Activated CD4-positive, alpha-beta memory T cell treated with anti-CD3 and anti-CD28 coated beads for 36 hours (primary cell): ENCODE measurements at places on chromosomes 1 and 21. TPM values are rescaled to one million over a fixed set of nuclear protein-coding genes. Genes with fewer than 3 reads are reported as not detected.

The ATP6V1G3 gene
- total RNA-seq: not detected

DNA sequence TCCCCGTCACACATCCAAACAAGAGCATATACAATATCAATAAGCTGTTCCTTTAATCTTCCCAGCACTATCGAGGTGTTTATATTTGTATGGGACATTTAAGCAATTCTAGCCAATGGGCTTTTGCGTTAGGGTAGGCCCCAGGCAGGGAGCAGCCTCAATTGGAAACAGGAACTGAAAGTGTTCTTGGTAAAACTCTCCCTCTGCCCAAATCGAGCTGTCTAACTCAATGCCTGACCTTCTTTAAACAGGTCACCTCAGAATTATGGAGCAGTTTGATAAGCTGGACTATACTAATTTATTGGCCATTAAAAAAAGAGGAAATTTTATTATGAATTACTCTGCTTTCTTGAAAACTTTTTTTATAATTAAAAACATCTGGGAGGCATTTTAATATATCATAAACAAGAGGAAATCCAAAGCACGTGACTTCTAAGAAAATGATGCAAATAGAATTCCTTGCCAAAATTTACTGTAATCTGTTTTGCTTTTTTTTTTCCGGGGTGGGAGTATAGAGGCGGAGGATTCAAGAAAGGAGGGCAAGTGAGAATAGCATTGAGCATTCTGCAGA, 498.1 kb downstream of the LMO4 start:
- H3K27ac ChIP-seq: no peak overlapping the region
- DNase-seq: no peak
- H3K36me3 ChIP-seq: no peaks in the 10 kb centered on the region
- peaks cover 7% of the 10 kb centered on the region for H3K27me3 ChIP-seq

DNA sequence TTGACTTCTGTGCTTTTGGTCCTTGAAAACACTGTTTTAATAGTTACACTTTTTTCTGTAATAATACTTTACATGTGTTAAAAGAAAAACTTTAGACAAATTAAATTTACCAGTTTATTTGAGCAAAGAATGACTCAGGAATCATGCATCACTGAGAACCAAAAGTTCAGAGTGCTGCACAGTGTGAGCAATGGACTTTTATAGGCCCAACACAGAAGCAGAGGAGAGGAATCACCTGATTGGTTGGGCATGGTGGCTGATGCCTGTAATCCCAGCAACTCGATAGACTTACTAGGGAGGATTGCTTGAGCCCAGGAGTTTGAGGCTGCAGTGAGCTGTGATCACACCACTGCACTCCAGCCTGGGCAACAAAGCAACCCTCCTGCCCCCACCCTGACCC, 29.3 kb downstream of the ZNF648 start:
- no peak for DNase-seq
- H3K27me3 ChIP-seq: no peaks in the 10 kb centered on the region
- peaks cover 13% of the 10 kb centered on the region for H3K4me1 ChIP-seq
- H3K36me3 ChIP-seq: peaks cover 5% of the 10 kb centered on the region
- H3K27ac ChIP-seq: no peak overlapping the region

The PLEKHN1 gene
- 6.0 TPM for total RNA-seq

The NEGR1 gene
- total RNA-seq: not detected

DNA sequence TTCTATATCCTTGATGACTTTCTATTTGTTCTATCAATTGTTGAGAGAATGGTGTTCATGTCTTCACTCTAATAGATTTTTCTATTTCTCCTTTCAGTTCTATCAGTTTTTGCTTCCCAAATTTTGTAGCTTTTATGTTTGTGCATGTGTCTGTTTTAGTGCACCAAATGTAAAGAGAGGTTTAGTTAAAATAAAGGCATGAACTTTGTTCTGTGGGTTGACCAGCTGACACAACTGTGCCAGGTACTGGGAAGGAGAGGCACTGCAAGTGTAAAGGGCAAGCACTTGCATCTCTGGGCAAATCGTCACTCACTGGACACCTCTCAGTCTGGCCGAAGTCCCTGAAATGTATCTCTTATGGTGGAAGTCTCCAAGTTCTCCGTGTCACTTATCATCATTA, 38.6 kb upstream of the ABCD3 start:
- DNase-seq: no peak
- H3K27me3 ChIP-seq: peaks cover 17% of the 10 kb centered on the region
- H3K36me3 ChIP-seq: no peaks in the 10 kb centered on the region
- no peak overlapping the region for H3K27ac ChIP-seq
- H3K4me1 ChIP-seq: peaks cover 10% of the 10 kb centered on the region
- no peak overlapping the region for H3K4me3 ChIP-seq

- DNase-seq: no peak
- no peaks in the 10 kb centered on the region for H3K36me3 ChIP-seq
- no peaks in the 10 kb centered on the region for H3K27me3 ChIP-seq
- H3K27ac ChIP-seq: no peak overlapping the region
- no peak overlapping the region for H3K4me3 ChIP-seq
These were observed 138.3 kb downstream of the CLEC20A start for GRCh38 chr1:178358456-178358855.

DNA sequence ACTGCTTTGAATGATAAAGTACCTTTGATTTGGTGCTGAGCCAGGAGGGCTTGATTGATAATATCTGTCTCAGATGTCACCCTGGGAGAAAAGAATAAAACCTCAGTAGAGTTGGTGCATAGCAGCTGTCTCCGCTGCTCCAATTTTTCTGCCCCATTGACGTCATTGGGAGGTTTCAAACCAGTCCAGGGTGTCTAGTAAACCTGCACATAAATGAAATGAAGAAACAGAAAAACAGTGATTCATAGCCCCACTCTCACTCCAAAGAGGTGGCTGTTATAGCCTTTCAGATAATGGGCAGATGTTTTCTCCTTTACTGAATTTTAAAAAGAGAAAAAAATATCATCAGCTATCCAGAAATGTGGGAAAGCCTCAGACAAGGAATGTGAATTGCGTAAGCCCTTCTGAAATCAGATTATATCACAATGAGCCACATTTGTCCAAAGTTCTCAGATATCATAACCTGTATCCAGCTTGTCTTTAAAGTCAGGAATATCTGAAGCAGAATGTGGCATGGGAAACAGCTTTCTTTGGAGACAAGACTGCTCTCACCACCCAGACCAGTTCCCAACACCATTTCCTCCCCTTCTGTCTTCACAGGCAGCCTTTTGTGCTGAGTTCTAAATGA, 351.3 kb upstream of the SGIP1 start:
- peak; percentile 66 for DNase-seq
- no peak overlapping the region for H3K27ac ChIP-seq
- no peak overlapping the region for H3K4me3 ChIP-seq
- no peaks in the 10 kb centered on the region for H3K36me3 ChIP-seq

GRCh38 chr21:35438643-35439404, 389.7 kb upstream of the RUNX1 start:
- no peak overlapping the region for H3K27ac ChIP-seq
- DNase-seq: peak; percentile 21
- H3K4me3 ChIP-seq: no peak overlapping the region

The AADACL3 gene
- total RNA-seq: not detected

DNA sequence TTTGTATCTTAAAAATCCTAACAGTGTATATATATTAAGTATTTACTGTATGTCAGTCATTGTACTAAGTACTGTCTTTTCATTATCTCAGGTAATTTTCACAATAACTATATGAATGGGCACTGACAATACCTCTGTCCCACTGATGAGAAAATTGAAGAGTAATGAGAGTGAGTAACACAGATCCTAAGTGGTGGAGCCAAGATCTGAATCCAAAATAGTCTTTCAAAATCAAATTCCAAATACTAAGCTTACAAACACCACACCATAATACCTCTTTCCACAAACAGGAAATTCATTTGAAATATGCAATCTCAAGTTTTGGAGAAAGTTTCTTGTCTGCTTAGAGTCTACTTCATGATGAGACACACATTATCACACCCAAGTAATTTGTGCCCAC, 105.9 kb upstream of the EDEM3 start:
- no peak overlapping the region for H3K27ac ChIP-seq
- peaks cover 4% of the 10 kb centered on the region for H3K36me3 ChIP-seq
- no peak overlapping the region for H3K4me3 ChIP-seq
- no peaks in the 10 kb centered on the region for H3K27me3 ChIP-seq
- peaks cover 10% of the 10 kb centered on the region for H3K4me1 ChIP-seq
- DNase-seq: no peak

The ODF2L gene
- 32.3 TPM for total RNA-seq

GRCh38 chr1:89355056-89355455, 8.8 kb upstream of the GBP6 start:
- no peak overlapping the region for H3K4me3 ChIP-seq
- no peak overlapping the region for H3K27ac ChIP-seq
- H3K36me3 ChIP-seq: no peaks in the 10 kb centered on the region
- no peak for DNase-seq

- no peaks in the 10 kb centered on the region for H3K4me1 ChIP-seq
- peaks cover 80% of the 10 kb centered on the region for H3K36me3 ChIP-seq
- H3K27ac ChIP-seq: no peak overlapping the region
These were observed 58.6 kb downstream of the GPR137B start for GRCh38 chr1:236200925-236201324.

GRCh38 chr1:245161866-245162265, 7.1 kb downstream of the KIF26B start:
- H3K36me3 ChIP-seq: no peaks in the 10 kb centered on the region
- no peak for DNase-seq
- no peak overlapping the region for H3K4me3 ChIP-seq

DNA sequence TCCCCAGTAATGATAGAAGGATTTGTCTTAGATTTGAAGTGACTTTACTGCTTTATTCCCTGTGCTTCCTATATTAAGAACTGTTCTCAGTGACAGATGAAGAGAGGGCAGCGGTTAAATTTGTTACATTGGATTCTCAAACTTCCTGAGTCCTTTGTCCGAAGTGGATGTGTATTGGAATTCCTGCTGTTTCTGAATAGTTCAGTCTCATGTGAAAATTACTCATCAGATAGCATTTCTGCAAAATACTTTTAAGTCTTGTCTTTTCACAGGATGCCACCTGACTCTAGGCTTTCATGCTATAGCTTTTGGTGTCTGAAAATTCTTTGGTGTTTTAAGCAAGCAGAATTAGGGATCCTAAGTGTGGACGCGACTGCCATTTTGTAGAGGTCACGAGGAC, 83.6 kb downstream of the PRDM2 start:
- H3K27me3 ChIP-seq: no peaks in the 10 kb centered on the region
- H3K4me1 ChIP-seq: peaks cover 57% of the 10 kb centered on the region
- no peak for DNase-seq
- H3K36me3 ChIP-seq: peaks cover 41% of the 10 kb centered on the region
- no peak overlapping the region for H3K27ac ChIP-seq
- no peak overlapping the region for H3K4me3 ChIP-seq

The LCE2B gene
- total RNA-seq: not detected

- no peaks in the 10 kb centered on the region for H3K4me1 ChIP-seq
- peaks cover 1% of the 10 kb centered on the region for H3K27me3 ChIP-seq
- DNase-seq: no peak
- H3K27ac ChIP-seq: no peak overlapping the region
These were observed 261.9 kb downstream of the HLX start for GRCh38 chr1:221141096-221141495.

DNA sequence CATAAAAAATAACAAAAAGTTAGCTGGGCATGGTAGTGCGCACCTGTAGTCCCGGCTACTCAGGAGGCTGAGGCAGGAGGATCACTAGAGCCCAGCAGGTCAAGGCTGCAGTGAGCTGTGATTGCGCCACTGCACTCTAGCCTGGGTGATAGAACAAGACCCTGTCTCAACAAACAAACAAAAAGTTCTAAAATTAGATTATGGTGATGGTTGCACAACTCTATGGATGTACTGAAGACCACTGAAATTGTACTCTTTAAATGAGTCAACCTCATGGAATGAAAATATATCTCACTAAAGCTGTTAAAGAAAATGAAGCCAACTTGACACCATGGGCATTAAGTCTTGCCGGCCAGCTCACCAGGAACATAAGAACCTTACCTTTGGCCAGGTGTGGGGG, 9.1 kb downstream of the MRAP start:
- H3K27ac ChIP-seq: no peak overlapping the region
- no peaks in the 10 kb centered on the region for H3K27me3 ChIP-seq
- H3K4me1 ChIP-seq: peaks cover 4% of the 10 kb centered on the region
